HepG2 (cell line): ENCODE measurements at places on chromosomes 13 and 19.

- no peaks in the 10 kb centered on the region for H3K36me3 ChIP-seq
- DNase-seq: no peak
- no peaks in the 10 kb centered on the region for H3K4me1 ChIP-seq
- H3K27ac ChIP-seq: no peak overlapping the region
- no peak overlapping the region for H3K4me3 ChIP-seq
Measured at GRCh38 chr19:29309637-29310036, 96.7 kb upstream of the UQCRFS1 start.

GRCh38 chr19:16429759-16430091, 42.0 kb downstream of the EPS15L1 start:
- peaks cover 11% of the 10 kb centered on the region for H3K4me1 ChIP-seq
- H3K36me3 ChIP-seq: peaks cover 17% of the 10 kb centered on the region
- no peak overlapping the region for H3K27ac ChIP-seq

- no peak overlapping the region for H3K4me3 ChIP-seq
- no peaks in the 10 kb centered on the region for H3K27me3 ChIP-seq
- no peak overlapping the region for H3K27ac ChIP-seq
- no peaks in the 10 kb centered on the region for H3K4me1 ChIP-seq
- no peaks in the 10 kb centered on the region for H3K36me3 ChIP-seq
Measured at GRCh38 chr19:38133319-38133718, 90.7 kb downstream of the DPF1 start.

- H3K27ac ChIP-seq: no peak overlapping the region
- no peak overlapping the region for H3K4me3 ChIP-seq
- H3K4me1 ChIP-seq: peaks cover 7% of the 10 kb centered on the region
- peaks cover 1% of the 10 kb centered on the region; the same call in 1 of the 2 replicates for H3K36me3 ChIP-seq
Measured at GRCh38 chr13:49679246-49679645, 12.0 kb downstream of the EBPL start.
